ENCODE measurements at places on chromosomes 12 and 14.

- no peak for DNase-seq
Observed at GRCh38 chr14:81390696-81391095, 9.4 kb downstream of the STON2 start.

DNA sequence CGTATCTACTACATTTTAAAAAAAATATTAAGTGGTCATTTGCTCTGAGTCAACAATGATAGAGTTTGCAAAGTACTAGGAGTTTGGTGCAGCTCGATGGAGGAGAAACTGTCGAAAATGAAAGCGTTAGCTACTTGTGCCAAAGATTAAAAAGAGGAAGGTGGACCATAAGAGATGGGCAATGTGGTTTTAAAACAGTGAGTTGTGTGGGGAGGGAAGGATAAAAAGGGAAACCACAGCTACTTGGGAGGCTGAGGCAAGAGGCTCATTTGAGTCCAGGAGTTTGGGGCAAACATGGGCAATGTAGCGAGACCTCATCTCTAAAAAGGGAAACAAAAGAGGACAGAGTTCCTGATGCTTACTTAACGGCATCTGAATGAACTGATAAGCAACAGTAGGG is 18.2 kb upstream of the STRAP start:
- no peak for DNase-seq

DNA sequence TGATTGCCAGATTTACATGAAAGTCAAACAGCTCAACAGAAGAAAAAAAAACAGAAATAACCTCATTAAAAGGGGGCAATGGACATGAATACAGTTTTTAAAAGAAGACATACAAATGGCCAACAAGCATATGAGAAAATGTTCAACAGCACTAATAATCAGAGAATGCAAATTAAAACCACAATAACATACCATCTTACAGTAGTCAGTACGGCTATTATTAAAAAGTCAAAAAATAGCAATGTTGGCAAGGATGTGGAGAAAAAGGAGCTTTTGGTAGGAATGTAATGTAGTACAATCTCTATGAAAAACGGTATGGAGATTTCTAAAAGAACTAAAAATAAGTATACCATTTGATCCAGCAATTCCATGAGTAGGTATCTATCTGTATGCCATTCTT is 272.1 kb downstream of the CEP128 start:
- DNase-seq, result no peak

- no peak for DNase-seq
Observed at GRCh38 chr14:91354221-91354916, 63.3 kb downstream of the CCDC88C start.

DNA sequence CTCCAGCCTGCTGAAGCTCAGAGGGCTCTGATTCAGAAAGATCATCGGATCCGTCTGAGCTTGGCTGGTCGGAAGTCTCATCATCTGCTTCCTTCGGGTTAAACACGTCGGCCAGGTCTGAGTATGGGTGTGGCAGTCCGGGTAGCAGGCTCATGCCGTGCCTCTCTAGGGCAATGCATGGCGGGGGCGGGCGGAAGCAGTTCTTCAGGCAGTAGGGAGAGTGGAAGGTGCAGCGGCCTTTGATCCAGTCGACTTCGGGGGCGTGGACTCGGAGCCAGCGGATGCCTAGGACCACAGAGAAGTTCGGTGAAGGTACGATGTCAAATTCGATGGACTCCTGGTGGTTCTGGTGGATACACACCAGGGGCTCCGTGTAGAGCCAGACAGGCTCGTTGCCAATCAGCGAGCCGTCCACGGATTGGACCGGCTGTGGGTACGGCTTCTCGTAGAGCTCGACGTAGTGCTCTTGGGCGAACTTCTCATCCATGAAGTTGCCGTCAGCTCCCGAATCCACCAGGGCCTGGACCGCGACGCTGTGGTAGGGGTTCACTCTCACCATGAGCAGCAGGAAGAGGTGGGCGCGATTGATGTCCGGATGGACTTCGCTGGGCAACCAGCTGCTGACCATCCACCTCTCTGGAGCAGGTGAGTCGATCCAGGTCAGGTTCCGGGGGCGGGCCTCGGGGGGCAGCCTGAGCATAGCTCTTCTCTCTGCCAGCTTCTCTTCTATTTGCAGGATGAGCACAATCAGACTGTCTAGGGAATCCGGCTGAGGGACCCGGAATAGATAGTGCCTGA is 20.3 kb downstream of the RTL1 start:
- no peak for DNase-seq

GRCh38 chr14:53151523-53152183 is 1.5 kb downstream of the DDHD1 start:
- DNase-seq, result no peak

DNA sequence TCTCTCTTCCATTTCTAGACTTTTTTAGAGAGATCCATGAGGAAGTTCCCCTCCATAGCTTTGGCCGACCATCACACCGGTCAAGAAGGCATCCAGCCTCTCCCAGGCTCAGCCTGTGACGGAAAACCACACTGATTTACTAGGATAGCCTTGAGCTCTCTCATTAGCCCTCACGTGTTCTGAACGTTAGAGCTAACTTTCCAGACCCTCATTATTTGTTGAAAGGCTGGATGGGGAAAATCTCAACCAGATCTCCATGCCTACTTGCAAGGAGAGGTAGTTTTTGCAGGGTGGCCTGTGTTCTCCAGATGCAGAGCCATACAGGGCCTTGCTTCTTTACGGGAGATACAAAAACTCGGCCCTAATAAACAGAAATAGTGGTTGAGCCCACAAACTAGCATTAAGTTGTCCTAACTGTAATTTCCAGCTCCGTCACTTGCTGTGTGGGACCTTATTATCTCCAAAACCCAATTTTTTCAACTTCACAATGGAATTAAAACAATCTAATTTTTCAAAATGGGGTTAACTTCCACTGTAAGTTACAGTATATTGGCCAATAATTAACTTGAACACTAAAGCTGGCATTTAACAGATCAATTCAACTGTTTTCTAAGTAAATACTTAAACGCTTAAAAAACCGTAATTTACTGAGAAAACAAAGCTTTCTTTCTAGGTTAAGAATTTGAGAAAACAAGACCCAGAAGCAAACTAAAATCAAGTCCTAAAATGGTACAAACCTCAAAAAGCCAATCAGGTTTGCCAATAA is 65.3 kb downstream of the KLHL28 start:
- DNase-seq, result no peak

DNA sequence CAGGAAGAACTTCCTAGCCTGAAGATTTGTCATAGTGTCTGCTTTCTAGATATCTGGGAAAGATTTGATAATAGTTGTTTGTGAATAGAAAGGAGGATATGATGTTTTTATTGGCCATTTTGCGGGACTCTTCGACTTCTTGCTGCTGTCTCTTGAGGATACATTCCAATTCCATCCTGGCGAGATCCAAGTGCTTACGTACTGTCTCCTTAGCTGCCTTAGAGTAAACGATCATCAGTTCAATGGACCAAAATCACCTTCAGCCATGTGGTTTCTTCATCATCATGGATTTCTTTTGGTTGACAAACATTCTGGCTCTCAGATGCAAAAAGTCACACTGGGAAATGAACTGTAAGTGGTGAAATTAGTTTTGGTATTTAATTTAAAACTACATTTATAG is 82.7 kb upstream of the SCN8A start:
- no peak for DNase-seq

GRCh38 chr14:68506021-68506644 is 286.7 kb downstream of the ZFP36L1 start:
- no peak for DNase-seq

DNA sequence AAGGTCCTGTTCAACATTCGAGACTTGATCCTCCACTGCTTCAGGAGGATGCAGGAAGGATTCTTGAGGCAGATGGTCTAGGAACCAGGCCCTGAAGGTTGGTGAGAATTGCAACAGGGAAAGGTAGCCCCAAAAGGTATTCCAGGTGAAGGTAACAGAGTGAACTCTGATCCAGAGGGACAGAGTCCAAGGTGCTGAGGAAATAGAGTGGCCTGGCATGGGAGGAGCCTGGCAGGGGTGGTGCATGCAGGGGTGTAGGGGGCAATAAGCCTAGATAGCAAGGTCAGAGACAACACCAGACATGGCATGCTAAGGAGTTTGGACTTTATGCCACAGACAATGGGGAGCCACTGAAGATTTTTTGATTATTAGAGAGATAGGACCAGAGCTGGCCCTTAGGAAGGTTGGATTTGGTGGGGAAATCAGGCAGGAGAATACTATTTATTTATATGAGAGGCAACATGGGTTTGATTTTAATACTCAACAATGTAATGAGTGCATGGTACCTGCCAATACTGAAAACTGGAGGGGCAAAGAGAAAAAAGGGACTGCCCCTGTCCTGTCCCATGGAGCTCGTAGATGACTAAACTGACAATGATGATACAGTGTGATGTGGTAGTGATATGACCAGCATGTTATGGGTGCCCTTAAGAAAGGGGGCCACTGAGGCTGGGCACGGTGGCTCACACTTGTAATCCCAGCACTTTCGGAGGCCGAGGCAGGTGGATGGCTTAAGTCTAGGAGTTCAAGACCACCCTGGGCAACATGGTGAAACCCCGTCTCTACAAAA is 50.5 kb upstream of the TMED10 start:
- DNase-seq, result no peak

DNA sequence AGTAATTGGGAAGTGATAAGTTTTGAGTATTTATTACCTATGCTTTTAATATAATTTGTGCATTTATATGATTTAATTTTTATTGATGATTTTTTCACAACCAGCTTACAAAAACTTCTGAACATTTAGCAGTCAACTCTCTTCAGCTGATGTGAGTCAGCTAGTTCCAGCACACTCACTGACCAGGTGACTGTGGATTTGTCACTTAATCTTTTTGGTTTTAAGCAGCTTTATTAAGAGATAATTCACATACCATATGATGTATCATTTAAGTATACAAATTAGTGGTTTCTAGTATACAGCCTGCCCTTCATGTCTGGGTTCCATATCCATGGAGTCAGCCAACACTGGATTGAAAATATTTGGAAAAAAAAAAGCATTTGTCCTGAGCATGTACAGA is 103.5 kb downstream of the SYNE2 start:
- DNase-seq, result no peak

DNA sequence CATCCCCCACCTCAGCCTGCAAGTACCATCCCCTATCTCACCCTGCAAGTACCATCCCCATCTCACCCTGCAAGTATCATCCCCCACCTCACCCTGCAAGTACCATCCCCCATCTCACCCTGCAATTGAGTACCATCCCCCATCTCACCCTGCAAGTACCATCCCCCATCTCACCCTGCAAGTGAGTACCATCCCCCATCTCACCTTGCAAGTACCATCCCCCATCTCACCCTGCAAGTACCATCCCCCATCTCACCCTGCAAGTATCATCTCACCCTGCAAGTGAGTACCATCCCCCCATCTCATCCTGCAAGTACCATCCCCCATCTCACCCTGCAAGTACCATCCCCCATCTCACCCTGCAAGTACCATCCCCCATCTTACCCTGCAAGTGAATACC is 45.0 kb downstream of the ZC3H14 start:
- DNase-seq, result no peak

DNA sequence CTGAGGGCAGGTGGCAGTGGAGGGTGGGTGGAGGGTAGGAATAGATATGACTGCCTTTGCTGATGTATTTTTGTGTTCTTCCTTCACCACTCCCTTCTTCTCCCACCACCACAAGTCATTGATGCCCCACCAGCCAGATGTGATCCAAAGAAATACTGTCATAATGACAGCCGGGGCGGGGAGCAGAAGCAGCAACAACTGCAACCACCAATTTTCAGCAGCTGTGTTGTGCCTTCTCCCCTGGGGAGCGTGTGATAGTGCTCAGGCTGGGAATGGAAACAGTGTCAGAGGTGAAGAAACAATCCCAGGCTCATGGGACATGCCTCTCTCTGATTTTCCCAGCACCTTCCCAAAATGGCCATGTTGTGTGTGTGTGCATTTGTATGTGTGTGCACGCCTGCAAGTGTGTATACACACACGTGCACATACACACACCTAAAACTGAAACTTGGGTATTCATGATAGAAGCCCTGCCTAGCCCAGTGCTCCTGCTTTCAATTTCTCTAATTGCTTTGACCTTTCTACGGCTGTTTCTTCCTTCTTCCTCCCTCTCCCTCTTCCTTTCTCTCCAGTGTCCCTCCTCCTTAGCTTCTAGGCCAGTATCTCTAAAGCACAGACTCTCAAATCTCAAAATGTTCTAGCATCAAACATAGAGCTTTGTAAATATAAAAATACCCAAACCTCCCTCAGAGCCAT is 299.2 kb upstream of the FKBP4 start:
- no peak for DNase-seq

- DNase-seq, result no peak
Observed at GRCh38 chr12:105945880-105946279, 192.9 kb downstream of the NUAK1 start.

GRCh38 chr12:55847603-55848291 is 5.0 kb upstream of the MMP19 start:
- DNase-seq, result no peak
